ENCODE measurements at places on chromosomes 2 and 18.

DNA sequence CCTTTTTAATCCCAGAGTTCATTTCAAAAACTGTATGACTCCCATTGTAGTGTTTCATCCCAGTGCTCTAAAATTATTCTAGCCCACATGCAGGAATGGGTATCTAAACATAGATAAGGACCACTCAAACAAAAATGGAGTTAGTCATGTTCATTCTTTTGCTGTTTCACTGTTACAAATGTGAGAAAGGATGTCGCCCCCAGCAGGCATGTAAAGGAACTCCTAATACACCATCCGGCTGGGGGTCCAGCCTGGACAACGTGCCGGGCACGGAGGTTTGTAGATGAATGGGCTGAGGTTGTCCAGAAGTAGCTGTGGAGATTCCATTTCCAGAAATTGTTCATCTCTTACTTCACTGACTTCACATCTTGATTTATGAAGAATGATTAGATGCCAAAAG lies 101.9 kb upstream of the RAB12 start:
- DNase-seq = no peak

GRCh38 chr18:73900106-73900835 lies 247.4 kb downstream of the FBXO15 start:
- DNase-seq = no peak

DNA sequence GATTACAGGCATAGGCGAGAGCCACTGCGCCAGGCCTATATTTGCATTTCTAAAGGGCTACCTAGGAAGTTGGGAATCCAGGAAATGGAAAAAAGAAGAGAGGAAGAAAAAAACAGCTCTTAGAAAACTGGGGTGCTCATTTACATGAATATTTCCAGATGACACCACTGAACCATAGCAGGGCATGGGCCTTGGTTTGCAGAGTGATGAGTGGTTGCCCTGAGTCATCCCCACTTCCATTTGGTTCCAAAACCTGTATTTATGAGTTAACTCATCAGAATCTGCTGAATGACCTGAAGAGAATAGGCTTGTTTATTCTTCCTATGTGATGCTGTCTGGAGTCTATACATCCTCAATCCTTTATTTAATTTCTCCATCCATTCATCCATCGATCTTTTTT lies 36.2 kb downstream of the EHD3 start:
- no peak for DNase-seq

DNA sequence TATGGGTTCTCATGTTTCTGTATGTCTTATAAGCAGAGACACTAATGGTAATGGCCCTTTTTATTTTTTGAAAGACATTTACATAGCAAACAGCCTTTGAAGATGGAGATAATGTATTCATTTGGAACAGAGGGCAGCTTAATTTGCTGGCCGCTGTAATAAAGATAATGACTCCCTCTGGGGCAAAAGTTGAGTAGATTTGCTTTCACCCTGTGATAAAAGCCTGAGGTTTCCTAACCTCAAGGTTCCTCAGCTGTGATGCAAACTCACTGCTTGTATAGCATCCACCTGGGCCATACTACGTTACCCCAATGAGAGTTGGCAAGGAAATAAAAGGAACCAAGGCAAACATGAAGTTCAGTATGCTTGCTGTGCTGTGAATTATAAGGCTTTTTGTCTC lies 54.8 kb downstream of the TEX51 start:
- DNase-seq = no peak

DNA sequence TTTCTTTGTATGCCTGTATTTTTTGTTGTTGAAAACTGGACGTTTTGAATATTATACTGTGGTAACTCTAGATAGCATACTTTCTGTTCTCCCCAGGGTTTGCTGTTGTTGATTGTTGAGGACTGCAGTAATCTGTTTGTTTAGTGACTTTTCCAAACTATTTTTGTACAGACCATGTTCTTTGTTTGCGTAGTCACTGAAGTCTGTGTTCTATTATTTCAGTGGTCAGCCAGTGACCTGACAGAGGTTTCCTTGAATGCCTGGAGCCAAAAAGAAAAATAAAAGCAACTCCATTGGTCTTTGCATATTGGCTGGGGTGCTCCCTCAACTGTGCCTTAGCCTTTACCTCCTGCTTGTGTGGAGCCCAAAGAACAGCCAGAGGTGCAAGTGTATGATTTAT lies 42.7 kb upstream of the PHLPP1 start:
- no peak for DNase-seq

GRCh38 chr2:206740800-206741199 lies 22.6 kb upstream of the DYTN start:
- no peak for DNase-seq

GRCh38 chr2:146893500-146894041 lies 951.3 kb upstream of the ACVR2A start:
- DNase-seq = no peak
